ENCODE measurements at places on chromosomes 6 and 20. TPM values are rescaled to one million over a fixed set of nuclear protein-coding genes. Genes with fewer than 3 reads are reported as not detected.

STMND1 gene
- total RNA-seq: not detected

RAET1L gene
- total RNA-seq: not detected

VAPB gene
- total RNA-seq: 14.0 TPM

ADAM33 gene
- 57.5 TPM for total RNA-seq

IFNGR1 gene
- total RNA-seq: 50.0 TPM

SYNDIG1 gene
- total RNA-seq: 0.33 TPM

BPIFB2 gene
- total RNA-seq: not detected

RIN2 gene
- total RNA-seq: 58.7 TPM

ARMH2 gene
- not detected for total RNA-seq
